ENCODE measurements at places on chromosomes 1 and 21.

DNA sequence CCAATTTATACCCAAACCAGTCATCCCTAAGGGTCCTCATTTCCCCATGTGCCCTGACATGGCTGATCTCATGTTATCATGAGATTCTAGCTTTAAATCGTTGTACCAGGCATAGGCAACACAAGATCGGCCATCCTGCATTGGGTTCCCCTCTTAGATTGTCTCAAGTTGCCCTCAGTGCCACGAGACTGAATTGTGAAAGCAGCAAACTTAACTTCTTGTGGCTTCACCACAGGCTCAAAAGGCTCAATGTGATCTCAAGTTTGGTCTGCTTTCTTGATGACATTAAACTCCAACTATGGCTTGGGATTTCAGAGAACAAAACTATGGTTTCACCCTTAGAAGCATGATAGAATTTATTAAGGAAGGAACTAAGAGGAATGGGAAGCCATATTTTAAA lies 168.5 kb upstream of the SYT6 start:
- DNase-seq, result no peak

- no peak for DNase-seq
These were observed 1.6 kb downstream of the NSUN4 start for GRCh38 chr1:46342084-46342656.

DNA sequence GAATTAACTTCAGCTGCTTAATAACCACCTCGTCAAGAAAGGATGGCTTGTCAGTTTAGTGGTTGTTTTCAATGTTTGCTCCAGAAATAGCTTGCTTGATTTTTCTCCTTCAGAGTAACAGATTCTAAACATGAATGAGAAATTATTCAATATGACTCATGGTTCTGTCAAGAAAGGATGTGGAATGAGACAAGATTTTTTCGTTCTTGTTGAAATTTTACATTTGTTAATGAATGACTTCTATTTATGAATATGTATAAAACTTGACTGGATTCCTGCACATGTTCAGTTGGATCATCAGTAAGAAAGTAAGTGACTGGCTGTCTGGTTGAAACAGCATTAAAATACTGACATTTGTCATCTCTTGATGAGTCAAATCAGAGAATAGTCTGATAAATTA lies 38.3 kb downstream of the IFI44 start:
- no peak for DNase-seq

GRCh38 chr1:39103328-39104157 lies 77.4 kb downstream of the NDUFS5 start:
- DNase-seq, result no peak

DNA sequence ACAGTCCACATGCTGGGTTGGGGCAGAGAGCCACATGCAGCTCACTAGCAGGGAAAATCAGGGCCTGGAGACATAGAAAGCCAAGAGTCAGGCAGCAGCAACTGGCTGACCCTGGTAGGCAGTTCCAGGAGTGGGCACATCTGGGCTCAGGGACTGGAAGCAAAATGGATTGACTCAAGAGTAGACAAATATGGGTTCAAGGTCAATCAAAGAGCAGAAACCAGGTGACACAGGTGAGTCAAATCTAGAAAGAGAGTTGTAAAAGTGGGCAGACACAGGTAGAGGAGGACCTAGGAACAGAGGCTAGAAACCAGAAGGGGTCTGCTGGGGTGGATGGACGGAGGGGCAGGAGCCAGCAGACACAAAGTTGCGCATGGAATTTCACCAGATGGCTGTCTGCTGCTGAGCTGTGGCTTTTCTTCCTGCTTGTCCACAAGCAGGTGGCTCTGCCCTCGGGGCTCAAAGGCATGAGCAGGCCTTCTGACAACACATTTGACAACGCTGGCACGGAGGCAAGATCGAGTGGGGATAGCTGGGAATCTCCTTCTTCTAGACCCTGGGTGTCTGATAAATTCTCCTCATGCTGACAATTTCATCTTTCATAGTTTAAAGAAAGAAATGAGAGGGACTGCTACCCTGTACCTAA lies 40.8 kb upstream of the IGSF3 start:
- DNase-seq, result no peak

DNA sequence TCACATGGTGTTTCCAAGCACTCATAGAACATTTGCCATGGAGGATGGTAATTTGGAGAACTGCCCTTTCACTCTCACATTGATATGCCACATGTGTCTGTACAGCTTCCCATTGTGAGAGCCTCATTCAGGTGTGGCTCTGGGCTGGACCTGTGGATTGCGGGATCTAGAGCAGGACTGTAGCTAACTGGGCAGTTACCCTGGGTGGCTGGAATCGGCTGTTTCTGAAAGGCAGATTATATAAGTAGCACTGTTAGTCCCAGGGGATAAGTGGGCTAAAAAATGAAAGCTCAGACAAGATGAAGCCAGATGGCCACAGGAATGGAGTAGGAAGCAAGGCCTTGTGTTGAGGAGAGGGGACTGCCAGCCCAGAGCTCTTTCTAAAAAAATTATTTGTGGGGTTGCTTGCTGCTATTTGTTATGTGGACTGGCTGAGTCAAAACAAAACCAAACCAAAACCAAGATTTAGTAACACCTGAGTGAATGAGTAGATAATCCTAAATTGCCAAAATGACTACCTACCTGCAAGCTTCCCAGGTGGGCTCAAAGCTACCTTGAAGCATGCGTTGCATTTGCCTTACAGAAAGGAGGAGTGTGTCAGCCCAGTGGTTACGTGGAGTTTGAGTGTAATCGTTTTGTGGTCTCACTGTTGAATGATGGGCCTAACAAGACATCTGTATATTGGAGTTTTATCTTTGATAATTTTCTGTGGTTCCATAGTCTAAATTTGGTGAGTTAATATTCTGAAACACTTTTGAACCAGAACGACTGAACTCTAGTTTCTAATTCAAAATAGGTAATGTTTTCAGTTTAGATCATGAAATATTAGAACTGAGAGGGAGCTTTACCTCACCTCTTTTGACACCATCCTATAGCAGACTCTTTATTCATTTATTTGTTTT lies 58.0 kb downstream of the SDCCAG8 start:
- no peak for DNase-seq
